Glutamatergic neuron (in vitro differentiated cells): ENCODE measurements at places on chromosomes 1 and 21. TPM values are rescaled to one million over a fixed set of nuclear protein-coding genes. Genes with fewer than 3 reads are reported as not detected.

Gene GBP4
- total RNA-seq: not detected

Gene CLCA4
- not detected for total RNA-seq

Gene LRRC71
- total RNA-seq: not detected

Gene PLEKHM2
- total RNA-seq: 66.9 TPM

Gene PIGC
- 27.7 TPM for total RNA-seq

Gene CD53
- not detected for total RNA-seq

Gene GRHL3
- 0.37 TPM for total RNA-seq

Gene FCGR3B
- total RNA-seq: not detected

Gene SLC6A9
- total RNA-seq: 8.9 TPM

Gene MX2
- total RNA-seq: not detected
